Brain (organoid and tissue), 16 donors: ENCODE measurements at places on chromosomes 2 and 18.

- DNase-seq: no peak
Observed at GRCh38 chr2:15049096-15049993, 416.8 kb downstream of the LRATD1 start.

GRCh38 chr2:216620786-216621185 is 12.4 kb upstream of the IGFBP2 start:
- DNase-seq: peak; percentile 51

DNA sequence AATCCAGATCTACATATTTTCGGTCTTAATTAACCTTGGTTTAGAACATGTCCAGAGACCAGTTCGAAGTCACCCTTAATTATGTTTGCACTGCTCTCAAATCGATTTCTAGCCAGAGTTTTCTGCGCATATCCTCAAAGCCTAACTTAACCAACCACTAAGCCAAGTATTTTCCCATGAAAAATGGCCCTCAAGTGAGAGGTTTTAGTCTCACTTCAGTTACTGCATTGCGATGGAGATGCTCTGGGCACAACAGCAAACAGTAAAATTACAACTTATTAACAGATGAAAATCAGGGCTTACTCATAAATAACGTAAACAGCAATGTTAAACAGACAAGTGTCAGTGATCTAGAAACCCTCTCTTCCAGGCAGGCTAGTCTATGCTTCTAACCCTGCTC is 4.5 kb downstream of the RTN4 start:
- DNase-seq: no peak

DNA sequence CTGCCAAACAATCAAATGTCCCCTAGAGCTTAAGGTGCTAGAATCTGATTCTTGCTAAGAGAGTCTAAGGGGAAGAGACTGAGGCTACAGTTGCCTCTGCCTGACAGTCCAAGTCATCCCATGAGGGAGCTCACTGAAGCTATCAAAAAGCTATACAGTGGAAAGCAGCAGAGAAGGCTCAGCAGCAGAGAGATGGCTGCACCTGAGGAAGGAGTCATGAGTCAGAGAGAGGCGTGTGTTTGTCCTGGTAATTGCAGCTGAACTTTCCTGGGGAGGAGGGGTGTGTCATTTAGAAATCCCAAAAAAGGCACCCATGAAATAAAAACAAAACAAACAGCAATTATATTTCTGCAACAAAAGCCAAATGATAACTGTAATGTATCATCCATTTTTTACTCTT is 305.2 kb upstream of the UBE2E3 start:
- no peak for DNase-seq

DNA sequence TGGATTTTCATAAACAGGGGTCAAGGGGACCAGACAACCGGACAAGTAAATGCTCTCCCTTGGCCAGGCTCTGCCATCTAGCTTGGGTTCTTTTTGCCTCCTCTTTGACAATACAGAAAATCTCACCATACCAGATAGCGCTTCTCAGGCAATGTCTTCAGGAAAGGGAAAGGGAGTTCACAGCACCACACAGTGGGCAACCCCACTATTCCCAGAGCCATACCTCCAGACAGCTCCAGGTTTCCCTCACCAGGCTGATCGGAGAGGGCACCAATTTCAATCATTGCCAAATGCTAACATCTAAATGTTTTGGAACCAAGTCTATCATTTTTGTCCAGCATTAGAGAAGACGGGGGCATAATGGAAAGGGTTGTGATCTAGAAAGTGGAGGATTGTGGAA is 28.1 kb downstream of the CCDC68 start:
- DNase-seq: no peak

DNA sequence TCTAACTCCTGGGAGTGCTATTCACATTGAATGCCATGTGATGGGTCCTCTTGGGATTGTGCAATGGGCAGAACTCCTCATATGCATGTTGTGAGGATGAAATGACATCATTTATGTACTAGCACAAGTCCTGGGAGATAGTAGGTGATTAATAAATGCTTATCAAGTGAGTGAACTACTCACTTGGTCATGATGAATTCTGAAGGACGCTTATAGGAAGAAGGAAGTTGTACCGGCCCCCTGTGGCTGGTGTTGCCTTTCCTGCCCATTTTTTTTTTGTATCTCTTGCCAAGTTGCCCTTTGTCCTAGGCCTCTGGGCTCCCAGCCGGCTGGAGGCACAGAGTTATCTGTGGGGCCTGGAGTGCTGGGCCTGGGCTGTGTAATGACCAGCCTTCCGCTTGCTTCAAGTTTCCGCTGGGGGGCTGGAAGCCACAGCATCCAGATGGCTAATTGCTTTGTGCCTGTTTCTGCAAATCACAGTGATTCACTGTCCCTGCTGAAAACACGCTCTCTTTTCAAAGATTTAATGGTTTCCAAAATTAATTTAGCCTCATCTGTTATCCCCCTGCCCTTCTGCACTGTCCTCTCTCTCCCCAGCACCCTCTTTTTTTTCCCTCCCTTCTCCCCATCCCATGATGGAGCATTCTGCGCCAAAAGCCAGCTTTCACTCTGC is 33.7 kb upstream of the MRPL33 start:
- peak; percentile 6 for DNase-seq

DNA sequence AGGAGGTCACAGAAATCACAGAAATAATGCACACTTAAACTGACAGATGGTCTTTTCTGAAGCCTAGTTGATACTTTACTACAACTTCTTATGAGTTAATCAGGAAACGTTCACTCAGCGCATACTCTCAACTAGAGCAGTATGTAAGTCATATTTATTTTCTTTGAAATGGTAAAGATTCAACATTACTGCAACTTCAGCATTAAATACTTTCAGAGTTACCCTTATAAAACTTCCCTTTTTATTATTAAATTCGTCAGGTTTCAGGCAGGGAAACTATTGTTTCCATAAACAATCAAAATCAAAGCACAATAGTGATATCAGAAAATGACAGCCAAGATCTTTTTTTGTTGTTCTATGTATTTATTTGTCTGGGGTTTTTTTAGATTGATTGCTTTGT is 222.6 kb upstream of the RND3 start:
- DNase-seq: no peak

GRCh38 chr2:30986231-30986580 is 152.0 kb downstream of the GALNT14 start:
- DNase-seq: no peak

- DNase-seq: no peak
Observed at GRCh38 chr2:172885996-172886395, 150.4 kb downstream of the RAPGEF4 start.

DNA sequence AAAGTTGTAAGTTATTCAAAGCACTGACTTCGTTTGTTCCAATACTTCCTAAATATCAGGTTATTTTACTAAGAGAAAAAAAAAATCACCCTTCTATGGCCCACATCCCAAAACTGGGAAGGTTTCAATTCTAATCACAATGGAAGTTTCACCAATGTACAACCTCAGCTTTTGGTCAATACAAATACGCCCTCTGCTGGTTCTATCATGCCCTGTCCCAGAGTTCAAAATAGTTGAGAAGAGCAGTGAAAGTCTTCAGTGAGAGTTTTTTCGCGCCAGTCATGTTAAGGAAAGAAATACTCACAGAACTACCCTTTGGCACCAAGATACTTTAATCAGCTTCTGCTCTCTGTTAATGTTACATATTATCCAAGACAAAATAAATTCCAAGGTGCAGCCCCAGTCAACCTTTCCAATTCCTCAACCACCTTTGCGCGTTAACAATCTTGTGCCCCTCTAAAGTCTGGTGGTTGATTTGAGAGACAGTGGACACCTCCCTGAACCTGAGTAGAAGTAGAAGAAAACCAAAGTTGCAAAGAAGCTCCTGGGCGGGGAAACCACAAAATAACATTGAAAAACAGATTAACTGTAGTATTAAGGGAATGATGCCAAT is 59.9 kb downstream of the SUMO1 start:
- DNase-seq: peak; percentile 88

DNA sequence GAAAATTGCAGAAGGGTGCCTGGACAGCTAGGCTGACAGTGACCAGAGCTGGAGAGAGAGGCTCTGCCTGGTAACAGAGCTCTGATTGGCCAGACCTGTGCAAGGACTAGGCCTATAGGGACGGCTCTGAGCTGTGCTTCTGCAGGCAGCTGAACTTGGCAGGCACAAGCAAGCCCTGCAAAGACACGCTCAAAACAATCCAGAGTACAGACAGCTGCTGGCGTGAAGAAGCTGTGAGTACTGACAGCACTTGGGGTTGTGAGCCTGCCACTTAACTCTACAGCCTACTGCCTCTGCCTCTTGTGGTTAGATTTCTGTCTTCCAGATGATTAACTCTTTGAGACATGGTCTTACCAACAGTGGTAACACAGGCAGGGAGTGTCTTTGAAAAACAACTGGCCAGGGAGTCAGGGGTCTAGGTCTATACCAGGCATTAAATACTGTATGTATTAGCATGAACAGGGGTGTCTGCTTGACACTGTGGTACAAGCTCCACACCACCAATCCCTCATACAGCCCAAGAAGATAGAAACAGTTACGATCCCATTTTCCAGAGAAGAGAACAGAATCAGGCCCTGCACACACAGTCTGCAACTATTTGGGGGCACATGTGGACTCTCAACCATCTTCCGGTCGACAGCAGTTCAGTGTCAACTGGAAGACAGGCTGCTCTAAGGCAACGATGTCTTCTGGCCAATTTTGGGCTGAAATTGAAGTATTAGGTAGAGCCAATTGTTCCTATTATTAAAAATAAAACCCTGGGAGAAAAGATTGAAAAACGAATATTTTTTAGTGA is 568.4 kb downstream of the TNS1 start:
- DNase-seq: peak; percentile 96

DNA sequence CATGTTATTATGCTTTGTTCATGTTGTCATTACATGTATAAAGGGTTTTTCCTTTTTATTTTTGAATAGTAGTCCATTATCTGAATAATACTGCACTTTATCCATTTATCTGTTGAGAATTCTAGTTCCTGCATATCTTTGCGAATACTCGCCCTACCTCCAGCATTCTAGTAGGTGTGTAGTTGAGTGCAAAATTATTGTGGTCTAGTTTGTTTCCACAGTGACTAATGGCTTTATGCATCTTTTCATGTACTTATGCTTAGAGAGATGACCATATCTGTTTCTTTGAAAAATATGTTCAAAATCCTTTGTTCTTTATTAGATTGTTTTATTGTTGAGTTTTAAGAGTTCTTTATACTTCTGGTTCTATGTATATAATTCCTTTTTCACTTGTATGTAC is 48.8 kb downstream of the EIF5B start:
- no peak for DNase-seq

GRCh38 chr2:138389063-138389462 is 112.5 kb upstream of the SPOPL start:
- DNase-seq: peak; percentile 85

DNA sequence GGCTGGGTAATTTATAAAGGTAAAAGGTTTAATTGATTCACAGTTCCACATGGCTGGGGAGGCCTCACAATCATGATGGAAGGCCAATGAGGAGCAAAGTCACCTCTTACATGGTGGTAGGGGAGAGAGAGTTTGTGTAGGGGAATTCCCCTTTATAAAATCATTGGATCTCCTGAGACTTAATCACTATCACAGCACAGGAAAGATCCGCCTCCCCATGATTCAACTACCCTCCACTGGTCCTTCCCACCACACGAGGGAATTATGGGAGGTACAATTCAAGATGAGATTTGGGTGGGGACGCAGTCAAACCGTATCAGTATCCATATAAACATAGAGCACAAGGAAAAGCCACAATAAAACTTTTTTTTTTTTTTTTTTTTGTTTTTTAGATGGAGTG is 172.6 kb upstream of the PIEZO2 start:
- no peak for DNase-seq

- DNase-seq: no peak
Observed at GRCh38 chr2:213016984-213017351, 134.4 kb downstream of the IKZF2 start.

- no peak for DNase-seq
Observed at GRCh38 chr18:10789180-10789579, 263.4 kb downstream of the NAPG start.

DNA sequence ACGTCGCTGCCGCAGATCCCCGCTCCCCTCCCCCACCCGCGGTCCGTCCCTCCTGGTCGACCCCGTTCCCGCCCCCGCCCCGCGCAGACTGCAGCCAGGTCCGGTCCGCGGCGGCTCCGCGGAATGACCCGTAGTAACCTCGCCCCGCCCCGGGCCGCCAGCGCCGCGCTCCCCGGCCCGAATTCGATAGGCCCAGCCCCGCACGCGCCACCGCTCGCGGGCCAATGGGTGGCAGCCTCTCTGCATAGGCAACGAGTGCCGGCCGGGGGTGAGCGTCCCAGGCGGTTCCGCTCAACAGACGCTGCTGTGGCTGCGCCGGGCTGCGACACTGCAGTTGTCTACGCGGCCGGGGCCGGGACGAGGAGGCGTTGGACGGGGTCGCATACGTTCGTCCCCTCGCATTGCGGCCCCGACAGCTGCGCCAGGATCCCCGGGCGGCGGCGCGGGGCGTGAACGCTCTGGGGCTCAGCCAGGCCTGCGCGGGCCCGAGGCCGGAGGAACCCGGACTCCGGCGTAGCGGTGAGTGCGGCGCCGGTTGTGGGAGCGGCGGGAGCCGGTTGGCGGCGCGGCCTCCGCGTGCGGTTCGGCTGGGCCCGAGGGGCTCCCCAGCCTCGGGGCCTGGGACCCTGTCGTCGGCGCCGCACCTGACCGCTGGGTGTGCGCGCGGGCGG is at the start of gene ACSL3:
Gene ACSL3, plus strand, starts transcription at position 297 of the 671 bp plus-strand sequence. CDS start 47,737 bp downstream, outside the sequence.
- DNase-seq: peak; percentile 97
